ENCODE measurements at places on chromosomes 3 and 15.

GRCh38 chr3:182644790-182645433 lies 148.4 kb upstream of the ATP11B start:
- DNase-seq = peak; percentile 65

- DNase-seq = no peak
Measured at GRCh38 chr3:40679290-40679689, 154.5 kb downstream of the ZNF621 start.

- no peak for DNase-seq
Measured at GRCh38 chr3:128173200-128173599, 19.9 kb downstream of the EEFSEC start.

DNA sequence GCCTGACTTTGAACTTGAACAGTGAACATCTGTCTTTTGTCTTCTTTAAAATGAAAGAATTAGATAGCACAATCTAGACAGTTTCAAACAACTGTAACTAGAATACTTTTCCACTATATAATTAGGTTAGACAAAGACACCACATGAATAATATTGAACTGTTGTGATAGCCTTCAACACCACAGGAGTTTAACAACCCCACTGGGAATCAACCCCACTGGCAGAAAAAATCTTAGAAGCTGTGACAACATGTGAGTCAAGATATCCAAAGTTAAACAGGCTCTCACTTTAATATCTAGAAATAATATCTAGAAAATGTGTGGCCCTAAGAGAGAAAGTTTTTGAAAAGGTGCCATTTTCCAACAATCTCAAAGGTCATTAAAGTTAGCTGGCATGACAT lies 64.4 kb upstream of the PRICKLE2 start:
- DNase-seq = no peak

- DNase-seq = no peak
Measured at GRCh38 chr3:176208283-176208682, 989.0 kb downstream of the TBL1XR1 start.

GRCh38 chr3:110856916-110857315 lies 214.7 kb upstream of the NECTIN3 start:
- DNase-seq = no peak

- no peak for DNase-seq
Measured at GRCh38 chr15:76328958-76329357, 7.6 kb upstream of the ISL2 start.

GRCh38 chr3:79047581-79047980 lies 720.2 kb downstream of the ROBO1 start:
- no peak for DNase-seq

GRCh38 chr3:119613201-119613600 lies 15.5 kb downstream of the PLA1A start:
- DNase-seq = no peak

DNA sequence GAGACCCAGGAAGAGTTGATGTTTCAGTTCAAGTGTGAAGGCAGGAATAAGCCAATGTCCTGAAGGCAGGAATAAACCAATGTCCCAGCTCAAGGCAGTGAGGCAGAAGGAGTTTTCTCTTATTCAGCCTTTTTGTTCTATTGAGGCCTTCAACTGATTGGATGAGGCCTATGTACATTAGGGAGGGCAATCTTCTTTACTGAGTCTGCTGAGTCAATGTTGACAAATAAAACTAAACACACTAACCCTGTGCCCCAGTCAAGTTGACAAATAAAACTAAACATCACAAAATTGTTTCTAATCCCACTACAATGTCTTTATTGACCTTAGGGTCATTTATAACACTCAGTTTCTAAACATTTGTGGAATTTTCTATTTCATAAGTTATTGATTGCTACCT lies 100.0 kb downstream of the CACNA2D3 start:
- DNase-seq = no peak

DNA sequence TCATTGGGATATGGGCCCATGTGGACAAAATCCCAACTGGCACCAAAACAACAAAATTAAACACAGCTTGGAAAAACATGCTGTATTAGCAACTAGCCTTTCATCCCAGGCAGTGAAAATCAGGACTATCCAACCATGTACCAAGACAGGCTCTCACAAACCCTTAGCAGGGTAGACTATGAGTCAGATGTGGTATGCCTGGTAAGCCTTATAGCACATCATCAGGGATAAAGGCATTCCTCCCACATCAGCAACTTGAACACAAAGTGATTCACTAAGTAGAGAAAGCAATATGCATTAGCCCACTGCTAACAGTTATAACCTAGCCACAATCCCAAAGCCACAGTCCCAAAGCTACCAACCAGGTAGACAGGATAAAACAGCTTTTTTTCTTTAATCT lies 8.0 kb downstream of the CEP152 start:
- no peak for DNase-seq

DNA sequence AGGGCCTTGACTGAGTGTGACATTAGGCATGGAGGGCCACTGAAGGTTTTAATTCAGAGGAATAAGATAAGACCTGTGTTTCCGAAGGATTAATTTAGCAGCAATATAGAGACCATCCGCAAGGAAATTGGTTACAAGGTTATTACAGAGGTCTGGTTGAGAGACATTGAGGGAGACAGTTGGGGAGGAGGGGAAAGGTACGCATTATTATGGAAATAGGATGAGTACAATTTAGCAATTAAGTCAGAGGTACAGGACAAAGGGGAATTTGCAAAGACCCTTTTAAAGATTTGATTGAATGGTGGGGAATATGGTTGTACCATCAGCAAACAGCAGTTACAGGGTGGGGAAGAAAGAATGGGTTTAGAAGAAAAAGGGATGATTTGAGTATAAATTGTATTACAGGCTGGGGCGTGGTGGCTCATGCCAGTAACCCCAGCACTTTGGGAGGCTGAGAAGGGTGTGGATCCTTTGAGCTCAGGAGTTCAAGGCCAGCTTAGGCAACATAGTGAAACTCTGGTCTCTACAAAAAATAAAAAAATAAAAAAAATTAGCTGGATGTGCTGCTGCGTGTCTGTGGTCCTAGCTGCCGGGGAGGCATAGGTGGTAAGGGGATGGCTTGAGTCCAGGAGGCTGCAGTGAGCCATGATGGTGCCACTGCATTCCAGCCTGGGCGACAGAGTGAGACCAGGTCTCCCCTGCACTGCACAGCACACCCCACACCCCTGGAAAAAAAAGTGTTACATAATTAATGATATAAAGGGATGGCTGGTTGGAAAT lies 11.3 kb downstream of the ARL8B start:
- no peak for DNase-seq

DNA sequence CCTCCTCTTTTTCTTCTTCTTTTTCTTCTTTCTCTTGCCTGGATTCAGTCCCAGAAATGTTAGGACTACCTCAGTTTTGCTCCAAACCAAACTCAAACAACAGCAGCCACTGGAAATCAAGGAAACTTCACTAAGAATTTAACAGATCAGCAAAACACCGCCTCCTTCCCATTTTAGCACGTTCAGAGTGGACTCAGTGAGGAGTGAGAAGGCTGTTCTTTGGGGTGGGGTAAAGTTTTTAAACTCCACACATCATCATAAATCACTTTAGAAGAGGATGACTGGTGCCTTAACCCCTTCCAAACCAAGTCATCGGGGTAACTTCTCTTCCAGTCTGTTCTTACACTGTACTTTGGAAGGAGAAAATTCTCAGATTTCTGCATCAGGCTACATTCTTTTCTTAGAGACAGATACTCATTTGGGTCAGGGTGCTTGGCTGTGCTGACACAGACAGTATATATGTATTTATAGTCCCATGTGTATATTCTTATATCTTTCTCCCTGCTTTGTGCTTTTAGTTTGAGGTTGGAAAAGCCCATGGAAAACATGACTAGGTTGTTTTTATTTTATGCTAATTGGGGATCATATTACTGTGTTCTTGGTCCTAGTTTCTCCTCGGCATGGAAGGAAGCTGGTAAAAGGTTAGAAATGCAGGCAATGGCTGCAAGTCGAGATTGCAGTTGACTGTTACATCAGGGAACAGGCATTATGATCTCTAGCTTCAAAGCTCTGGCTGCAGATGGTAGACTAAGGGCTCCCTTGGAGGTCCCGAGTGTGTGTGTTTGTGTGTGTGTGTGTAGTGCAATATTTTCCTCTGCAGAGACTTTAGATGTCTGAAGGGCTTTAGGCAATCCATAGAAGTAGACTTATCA lies at the start of gene CCDC80:
CCDC80 (minus strand) TSS at position 214 of the 872 bp plus-strand sequence. CDS start 1,238 bp downstream, outside the sequence.
- DNase-seq = no peak

DNA sequence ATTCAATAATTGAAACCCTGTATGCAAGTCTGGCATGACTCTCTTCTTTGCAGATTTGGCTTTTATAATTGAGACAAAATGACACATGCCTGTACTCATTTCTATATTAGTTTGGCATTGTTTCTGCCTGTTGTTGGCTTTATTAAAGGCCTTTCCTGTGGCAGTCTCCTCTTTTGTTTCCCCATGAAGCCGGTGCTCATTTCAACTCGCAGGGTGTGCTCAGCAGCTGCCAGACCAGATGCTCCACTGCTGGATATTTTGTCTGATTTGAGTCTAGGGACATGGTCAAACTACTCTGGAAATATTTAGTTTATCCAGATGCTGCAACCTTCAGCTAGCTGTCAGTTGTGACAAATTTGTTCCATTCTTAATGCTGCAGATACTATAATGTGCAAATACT lies 445.3 kb downstream of the NAALADL2 start:
- DNase-seq = no peak

DNA sequence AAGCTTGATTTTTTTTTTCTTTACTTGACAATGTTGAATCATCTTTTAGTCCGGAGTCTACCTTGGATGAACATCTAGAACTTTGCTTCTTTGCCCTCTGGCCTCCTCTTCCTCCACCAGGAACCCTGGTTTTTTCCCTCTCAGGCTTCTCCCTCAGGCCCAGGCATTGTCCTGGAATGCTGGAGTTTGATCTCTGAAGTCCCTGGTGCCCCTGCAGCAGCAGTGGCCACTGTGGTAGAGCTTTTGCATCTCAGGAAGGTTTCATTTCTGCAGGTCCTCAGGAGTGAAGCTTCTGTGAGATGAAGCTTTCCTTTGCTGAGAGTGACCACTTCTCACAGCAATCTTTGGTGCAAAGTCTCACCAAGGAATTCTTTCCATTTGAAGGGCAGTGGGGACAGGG lies 39.0 kb upstream of the NEDD4 start:
- DNase-seq = no peak

DNA sequence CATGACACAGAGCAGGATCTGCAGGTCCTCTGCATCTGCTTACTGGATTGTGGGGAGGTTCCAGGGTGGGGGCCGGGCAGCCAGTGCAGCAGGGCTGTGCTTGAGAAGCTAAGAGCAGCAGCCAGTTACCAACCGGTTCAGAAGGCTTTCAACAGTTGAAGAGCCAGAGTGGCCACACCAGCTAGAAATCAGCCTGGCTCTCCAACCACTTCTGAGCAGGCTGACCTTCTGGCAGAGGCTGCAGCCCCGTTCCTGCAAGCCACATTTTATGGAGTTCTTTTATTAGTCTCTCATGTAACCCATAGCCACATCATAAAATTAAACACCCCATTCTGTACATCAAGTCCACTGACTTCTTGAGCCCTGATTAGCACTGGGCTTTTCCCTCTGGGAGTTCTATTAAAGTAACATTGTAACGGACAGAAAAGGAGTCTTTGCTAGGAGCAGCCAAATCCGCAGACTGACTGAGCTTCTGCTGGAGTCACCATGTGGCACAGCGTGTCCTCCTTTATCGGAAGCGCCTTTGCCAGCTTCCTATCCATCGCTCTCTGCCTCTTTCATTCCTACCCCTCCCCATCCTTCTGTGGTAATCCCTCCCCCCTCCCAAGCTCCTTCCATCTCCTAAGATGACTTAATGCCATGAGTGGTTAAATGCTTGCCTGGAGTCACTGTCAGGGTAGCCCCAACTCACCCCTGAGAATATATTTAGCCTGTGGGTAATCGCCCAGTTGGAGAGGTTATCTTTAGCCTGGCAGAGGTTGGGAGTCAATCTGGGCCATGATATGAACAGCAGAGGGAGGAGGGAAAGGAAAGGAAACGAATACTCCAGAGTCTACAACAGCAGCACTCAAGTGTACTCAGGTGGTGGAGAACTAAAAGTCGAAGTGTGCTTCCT lies 138.5 kb upstream of the HES1 start:
- DNase-seq = no peak

- DNase-seq = no peak
Measured at GRCh38 chr3:41338276-41338675, 139.0 kb downstream of the CTNNB1 start.

DNA sequence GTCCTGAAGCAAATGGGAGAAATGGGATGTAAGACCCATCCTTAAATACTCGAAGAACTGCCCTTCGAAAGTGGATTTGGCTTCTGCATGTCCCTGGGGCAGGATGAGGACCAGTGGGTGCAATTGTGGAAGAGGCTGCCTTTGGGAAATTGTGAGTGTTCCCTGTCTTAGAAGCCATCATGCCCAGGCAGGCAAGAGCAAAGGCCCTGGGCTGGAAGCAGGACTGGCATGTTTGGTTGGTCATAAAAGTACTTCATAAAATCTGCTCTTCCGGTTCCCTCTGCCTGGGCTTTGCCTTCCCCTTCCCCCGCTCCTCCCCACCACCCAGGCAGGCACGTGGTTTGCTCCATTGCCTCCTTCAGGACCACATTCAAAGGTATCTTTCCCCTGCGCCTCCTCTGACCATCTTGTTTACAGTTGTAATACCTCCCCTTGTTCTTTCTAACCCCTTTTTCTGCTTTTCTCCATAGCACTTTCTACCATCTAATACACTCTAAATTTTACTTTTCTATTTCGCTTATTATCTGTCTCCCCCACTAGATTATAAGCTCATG lies 8.3 kb downstream of the MINAR1 start:
- no peak for DNase-seq

- DNase-seq = no peak
Measured at GRCh38 chr3:42405857-42406256, 4.6 kb downstream of the LYZL4 start.

- DNase-seq = no peak
Measured at GRCh38 chr15:28006116-28006905, 92.8 kb downstream of the OCA2 start.

DNA sequence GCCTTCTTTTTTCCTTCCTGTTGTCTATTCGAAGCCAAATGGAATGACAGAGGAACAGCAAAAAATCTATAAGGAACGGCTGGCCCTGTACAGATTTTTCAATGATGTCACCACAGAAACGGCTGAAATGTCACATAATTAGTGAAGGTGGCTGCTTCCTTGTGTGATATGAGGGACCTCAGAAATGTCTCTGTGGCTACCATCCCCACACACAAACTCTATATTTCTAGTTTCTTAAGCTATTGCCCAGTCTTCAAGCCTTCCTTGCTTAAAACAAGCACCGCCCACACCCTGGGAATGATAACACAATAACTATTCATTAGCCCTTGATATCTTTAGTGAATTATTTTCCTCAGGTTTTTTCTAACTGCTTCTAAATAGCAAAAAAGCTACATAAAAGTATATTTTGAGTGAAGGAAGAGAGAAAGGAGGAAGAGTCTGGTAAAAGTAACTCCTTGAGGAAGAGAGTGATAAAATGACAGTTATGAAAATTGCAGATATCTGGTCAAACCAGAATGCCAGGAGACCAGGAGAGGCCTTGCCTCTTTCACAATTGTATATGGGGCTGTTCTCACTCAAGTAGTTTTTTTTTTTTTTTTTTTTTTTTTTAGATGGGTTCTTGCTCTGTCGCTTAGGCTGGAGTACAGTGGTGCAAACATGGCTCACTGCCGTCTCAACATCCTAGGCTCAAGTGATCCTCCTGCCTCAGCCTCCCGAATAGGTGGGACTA lies 38.7 kb downstream of the FMN1 start:
- no peak for DNase-seq

Measured in activated T-cell treated with anti-CD3 and anti-CD28 coated beads, Interleukin-2, amount 50 U/mL, for 48 hours (primary cell).